ENCODE measurements at places on chromosomes 11 and 22.

DNA sequence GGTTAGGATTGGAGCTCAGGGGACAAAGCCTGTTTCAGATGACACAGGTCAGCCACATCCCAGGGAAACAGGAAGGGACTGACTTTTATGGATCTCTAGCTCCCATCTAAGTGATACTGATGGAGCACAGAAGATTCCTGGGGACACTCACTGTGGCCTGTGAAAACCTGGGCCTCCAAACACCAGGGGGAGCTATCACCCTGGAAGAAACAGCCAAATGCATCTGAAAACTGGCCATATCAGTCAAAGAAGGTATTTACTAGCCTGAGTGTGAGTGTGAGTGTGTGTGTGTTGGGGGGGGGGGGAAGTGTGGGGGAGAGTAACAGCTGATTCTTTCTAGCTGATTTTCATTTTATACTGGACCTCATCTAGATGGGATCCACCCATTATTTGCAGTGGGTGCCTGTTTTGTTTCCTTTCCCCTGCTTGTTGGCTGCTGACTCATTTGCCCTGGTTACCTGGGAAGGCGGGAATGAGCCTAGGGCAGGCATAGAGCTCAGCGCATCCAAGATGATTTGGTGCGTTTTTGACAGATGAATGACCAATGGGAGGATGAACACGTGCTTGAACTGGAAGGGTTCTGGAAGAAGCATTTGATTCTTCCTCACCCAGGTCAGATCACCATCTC is 284.0 kb downstream of the KIRREL3 start:
- peak; percentile 70 for DNase-seq

DNA sequence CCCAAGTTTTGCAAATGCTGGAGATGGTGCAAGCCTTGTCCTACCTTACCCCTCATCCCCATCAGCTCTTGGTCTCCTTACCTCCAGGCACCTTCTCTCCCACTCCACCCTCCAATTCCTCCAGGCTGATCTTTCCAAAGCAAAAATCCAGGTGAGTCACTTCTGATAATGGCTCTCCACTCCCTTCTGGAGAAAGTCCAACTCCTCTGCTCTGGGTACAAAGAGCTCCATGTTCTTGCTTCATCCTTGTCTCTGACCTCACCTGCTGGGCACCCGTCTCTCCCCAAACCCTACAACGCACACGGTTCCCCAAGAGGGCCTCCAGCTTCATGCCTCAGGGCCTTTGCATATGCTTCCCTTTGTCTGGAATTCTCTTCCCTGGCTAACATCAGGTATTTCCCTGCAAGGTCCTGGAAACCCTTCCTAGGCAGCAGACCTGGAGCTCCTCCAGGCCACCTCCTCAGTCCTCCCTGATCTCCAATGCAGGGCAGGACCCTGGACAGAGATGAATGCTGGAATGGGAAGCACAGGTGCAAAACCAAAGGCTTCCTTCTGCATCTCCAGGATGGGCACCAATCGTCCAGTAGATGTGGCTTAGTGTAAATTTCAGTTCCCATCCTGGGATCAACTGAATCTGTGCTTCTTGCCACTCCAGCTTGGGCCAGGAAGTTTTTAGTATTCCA is 22.7 kb downstream of the IFT27 start:
- no peak for DNase-seq

DNA sequence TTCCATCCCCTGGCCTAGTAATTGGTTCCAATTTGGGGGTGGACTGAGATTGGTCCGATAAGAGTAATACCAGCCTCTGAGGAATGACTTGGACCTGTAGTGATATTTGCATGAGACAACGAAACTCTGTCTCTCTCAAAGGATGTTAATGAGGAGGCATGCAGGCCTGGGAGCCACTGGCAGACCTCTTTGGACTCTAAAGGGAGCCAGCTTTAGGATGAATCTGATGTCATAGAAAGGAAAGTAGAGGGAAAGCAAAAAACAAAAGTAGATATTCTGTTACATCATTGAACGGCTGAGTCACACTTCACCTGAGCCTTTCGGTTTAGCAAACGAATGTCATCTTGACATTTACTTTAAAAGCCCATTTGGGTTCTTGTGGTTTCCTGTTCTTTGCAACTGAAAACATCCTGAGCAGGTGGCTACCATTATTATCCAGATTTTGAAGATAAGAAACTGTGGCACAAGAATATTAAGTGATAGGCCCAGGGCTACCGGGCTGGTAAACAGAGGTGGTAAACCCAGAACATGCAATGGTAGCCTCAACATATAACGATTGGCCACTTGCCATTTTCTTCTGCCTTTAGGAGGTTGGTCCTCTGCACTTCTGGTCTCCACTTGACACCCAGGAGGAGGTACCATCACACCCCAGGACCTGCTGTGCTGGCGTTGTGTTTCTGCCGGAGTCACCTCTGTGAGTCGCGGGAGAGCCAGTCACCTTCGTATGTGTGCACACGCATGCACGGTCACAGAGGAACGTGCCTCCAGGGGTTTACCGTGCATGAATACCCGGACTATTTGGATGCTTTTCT is 42.7 kb downstream of the RTL6 start:
- peak; percentile 63 for DNase-seq

DNA sequence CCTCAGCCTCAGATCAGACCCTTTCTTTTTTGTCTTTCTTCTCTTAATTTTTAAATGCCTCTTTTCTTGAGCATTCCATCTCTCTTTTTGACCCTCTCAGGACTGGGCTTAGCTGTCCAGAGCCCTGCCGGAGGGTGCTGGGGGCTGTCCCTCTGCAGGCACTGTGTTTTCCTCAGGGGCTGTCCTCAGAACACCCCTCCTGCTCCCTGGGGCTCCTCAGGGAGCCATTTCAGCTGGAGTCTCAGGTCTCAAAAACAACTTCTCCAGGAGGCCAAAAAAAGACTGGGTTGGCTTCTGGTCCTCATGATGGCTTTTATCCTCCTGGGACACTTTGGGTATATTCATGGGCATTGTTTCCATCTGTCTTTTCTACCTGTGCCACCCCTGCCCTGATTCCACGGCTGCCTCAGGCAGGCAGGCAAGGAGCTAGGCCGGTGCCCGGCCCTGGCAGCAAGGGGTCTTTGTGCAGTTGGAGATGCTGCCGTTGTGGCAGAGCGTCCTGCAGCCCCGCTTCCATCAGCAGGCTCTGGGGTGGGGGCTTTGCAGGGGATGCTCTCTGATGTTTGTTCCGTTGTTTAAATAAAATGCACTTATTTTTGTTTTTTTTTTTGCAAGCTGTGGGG is 85.1 kb downstream of the CEP164 start:
- no peak for DNase-seq

DNA sequence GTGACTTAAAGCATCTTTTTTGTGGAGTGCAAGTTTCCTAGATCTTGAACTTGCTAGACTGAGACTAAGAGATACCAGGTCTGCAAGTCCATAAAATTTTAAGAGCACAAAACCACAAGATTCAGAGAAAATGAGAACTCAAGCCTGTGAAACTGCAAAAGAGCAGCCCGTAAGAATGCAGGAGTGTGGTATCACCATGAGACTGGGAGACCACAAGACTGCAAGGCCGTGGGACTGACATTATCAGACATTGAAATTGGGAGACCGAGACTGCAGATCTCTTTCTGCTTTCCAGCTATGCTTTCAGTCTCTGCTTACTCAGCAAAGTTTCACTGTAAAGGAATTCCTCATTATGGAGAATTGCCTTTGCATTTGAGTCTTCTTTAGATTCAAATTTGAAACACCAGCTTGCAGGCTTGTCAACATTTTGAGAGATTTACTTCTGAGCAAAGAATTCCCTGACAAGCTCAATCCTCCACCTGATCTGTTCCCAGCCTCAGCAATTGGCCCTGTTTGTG is 621.2 kb downstream of the KCNA4 start:
- no peak for DNase-seq

DNA sequence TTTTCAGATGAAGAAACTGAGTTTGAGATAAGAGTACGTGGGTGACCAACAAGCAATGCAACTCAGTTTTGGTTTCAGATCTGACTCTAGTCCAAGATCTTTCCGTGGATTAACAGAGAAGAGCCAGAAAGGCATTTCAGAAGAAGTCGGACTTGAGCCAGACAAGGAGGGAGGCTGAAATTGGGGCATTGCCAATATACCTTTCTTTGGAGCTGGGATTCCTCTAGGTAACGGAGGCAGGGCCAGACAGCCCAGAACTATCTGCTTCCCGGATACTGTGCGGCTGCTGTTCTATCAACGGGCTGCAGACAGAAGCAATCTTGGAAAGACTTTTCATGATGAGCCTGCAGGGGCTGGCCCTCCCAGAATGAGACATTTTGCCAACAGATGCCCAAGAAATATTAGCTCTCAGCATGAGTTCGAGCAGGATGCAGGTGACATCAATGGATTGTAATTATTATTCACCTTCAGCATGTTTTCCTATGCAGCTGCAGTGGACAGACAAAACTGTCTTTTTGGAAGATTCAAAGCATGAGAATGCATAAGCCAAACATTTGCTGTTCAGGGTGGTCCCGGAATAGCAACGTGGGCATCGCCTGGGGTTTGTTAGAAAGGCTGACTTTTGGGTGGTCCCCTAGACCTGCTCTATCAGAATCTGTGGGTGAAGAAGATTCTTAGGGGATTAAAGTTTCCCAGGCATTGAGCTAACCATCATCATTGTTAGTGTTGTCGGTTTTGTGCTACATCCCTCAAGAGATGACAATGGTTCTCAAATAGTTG is 95.7 kb downstream of the SCN3B start:
- DNase-seq, result no peak

GRCh38 chr22:21587803-21588611 is 20.5 kb downstream of the UBE2L3 start:
- no peak for DNase-seq

DNA sequence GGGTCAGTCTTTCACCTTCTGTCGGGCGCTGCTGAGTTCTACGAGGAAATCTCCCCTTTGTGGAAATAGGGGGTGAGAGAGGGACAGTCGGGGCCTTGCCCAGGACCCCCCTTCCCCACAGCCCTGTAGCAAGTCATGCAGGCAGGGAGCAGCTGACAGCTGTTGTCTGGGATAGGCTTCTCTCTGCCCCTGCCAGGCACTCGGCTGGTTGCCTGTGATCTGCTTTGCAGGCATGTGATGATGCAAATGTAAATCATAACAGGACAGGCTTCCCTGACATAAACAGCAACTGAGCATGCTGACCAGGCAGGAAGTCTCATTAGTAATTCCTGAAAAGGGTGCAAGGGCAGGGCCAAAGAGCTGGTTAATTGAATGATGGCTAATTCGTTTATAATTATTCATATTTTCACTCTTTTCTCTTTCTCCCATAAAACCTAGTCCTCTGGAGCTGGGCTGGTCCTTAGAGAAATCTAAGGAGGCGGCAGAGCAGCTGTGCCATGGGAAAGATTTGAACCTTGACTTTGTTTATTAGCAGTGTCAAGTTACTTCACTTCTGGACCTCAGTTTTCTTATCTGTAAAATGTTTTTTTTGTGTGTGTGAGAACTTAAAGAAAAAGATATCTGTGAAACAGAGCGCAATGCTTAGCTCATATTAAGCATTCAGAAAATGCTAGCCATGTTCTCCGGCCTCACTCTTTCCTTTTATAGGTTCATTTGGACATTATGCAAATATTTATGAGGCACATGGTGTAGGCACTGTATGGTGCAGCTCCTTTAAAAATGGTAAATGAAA is 129.7 kb downstream of the LDLRAD3 start:
- DNase-seq, result peak; percentile 68

DNA sequence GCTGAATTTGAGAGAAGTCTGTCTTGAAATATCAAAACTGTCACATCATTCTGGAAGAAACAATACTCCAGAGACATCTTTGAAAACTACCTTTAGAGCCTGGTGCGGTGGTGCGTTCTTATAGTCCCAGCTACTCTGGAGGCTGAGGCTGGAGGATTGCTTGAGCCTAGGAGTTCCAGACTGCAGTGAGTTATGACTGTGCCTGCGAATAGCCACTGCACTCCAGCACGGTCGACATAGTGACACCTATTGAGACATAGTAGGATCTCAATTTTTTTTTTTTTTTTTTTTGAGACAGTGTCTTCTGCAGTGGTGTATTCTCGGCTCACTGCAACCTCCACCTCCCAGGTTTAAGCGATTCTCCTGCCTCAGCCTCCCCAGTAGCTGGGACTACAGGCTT is 11.5 kb upstream of the AIFM3 start:
- no peak for DNase-seq

DNA sequence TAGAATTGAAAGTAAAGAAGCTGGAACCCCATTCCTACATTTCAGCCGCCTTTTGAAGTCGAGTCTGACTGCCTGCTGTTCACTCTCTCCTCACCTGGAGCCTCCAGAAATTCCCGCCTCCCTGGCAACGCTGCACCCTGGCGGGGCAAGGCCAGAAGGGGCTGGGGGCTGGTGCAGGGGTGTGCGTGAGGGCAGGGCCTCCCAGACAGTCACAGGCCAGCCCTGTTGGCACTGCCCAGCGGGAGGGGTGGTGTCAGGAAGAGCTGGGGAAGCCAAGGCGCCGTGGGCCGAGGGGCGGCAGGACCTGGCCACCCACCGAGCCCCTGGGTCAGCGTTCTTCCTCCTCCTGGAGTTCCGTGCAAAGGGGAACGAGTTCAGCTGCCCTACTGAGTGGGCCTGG is 123.2 kb downstream of the KCNQ1OT1 start:
- no peak for DNase-seq

DNA sequence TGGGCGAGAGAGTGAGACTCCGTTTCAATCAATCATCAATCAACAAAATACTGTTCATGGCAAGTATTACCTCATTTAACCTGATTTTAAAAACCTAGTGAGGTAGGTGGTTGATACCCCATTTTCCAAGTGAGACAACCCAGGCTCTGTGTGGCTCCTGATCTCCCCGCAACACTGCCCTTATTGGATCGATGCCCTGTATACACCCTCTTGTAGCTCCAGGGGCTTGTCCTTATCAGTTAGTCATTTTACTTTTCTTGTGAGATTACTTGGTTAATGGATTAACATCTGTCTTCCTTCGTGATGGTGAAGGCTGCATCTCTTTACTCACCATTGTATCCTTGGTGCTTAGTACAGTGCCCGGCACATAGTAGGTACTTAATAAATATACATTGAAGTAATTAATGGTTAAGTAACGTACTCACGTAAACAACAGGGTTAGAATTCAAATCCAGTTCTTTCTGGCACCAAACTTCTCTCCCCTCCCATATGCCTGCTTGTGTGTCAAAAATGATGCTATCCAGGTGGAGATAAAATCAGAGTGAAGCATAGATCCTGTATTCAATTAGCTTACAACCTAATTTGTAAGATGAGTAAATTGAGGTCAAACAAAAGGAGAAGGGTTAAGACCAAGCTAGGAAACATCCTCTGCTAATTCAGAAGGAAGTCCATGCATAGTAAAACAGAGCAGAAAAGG is 1.8 kb upstream of the PRG2 start:
- no peak for DNase-seq
